Activated CD4-positive, alpha-beta T cell treated with anti-CD3 and anti-CD28 coated beads for 1 hour (primary cell): ENCODE measurements at places on chromosomes 12 and 14.

DNA sequence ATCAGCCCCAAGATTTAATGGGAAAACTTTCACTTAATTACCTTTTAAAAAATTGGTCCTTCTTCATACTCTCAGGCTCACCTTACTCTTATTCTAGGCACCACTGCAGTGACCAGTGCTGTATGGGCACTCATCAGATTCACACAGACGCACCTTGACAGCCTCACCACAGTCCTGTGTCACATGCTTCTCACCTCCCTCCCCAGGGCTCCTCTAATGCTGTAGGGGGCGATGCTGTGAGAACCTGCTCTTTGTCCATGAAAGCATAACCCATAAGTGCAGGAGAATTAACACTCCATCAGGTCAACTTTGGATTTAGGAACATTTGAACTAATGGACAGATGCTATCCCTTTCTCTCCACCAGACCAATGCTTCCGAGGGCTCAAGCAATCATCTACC, 13.9 kb upstream of the PPP4R3A start:
- no peak for DNase-seq

DNA sequence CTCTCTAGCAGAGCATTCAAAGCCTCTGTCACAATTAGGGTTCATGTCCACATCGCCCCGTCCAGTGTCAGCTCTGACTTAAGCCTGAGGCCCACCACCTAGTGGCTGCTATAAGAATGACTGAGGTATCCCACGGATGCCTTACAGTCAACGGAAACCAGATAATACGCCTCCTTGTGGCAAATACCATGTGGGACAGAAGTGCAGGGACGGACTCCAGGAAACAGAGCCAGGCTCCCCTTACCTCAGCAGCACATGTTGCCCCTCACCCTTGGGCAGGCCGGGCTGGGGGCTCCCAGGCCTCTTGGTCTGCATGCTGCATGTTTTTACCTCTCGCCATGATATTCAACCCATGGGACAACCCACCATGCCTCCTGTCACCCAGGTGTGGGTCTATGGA, 86.3 kb downstream of the VWF start:
- DNase-seq, result no peak

GRCh38 chr14:68853749-68854148, 60.9 kb upstream of the ZFP36L1 start:
- DNase-seq, result no peak

DNA sequence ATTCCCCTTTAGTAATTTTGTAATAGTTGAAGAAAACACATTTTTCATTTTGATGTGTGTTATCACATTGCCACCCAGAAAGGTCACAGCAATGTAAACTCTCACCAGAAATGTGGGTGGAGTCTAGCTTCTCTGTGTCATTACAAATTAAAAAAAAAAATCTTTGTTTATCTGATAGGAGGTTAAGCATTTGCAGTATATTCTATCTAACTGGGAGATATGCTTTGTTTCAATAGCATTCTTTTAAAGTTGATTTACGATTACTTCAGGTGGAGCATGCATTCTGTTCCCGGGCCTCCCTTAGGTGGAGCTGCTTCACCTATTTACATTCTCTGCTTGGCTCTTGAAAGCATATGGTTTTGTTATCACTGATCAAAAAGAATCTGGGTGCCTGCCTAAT, 7.8 kb downstream of the ADIPOR2 start:
- DNase-seq, result no peak

- no peak for DNase-seq
Measured at GRCh38 chr12:68450947-68451260, 118.7 kb upstream of the MDM1 start.

DNA sequence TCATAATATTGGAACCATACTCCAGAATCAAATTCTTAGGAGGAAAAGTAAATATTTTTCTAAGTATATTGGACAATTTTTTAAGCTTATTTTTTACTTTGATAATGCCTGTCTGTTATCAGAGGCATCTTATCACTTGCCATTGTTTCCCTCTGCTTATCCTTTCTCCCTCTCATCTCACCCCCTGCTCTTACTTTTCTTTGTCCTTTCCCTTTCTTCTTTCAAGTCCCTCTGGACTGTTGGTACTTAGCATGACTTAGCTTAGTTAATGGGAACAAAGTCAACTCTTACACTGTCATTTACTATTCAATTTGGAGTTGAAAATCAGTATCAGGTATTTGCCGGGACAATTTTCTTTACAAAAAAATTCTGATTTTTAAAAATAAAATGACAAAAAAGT, 45.2 kb downstream of the ABCD2 start:
- no peak for DNase-seq

DNA sequence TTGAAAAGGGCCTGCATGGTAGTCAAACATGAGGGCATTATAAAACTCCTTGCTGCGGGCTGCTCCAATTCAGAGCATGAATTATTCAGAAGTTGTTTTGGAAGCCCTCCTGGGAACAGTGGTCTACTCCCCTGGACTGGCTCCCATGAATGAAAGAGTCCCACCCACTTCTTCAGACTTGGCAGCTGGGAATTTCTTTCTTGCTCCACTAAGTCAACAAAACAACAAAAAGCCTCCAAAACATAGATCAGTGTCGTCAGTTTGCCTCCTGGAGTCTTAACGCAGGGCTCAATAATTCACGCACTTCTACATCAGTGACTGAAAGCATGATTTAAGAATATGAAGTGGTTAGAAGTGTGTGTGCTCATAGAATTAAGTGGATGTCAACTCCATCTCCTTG, 37.9 kb downstream of the AKAP6 start:
- no peak for DNase-seq

- no peak for DNase-seq
Measured at GRCh38 chr12:58341791-58342190, 400.4 kb downstream of the ATP23 start.

GRCh38 chr14:101018561-101019290, 115.2 kb upstream of the RTL1 start:
- no peak for DNase-seq

DNA sequence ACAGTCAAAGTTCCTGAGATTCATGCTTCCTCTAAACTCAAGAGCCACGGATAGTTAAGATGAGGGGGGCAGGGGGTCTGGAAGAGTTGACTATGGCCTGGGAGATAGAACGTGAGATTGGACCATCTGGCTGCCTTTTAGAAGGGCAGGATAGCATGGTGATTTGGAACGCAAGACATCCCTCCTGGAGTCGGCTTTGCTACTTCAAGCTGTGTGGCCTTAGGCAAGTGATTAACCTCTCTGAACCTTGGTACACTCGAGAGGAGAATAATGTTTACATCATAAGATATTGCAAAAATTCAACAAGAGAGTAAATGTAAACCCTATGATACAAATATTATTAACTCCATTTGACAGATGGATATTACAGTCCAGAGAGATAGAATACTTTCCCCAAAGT, 49.7 kb downstream of the RPH3A start:
- no peak for DNase-seq

GRCh38 chr14:92544051-92544720, 30.6 kb downstream of the RIN3 start:
- no peak for DNase-seq

GRCh38 chr12:106000382-106001104, 138.2 kb downstream of the NUAK1 start:
- DNase-seq, result no peak

DNA sequence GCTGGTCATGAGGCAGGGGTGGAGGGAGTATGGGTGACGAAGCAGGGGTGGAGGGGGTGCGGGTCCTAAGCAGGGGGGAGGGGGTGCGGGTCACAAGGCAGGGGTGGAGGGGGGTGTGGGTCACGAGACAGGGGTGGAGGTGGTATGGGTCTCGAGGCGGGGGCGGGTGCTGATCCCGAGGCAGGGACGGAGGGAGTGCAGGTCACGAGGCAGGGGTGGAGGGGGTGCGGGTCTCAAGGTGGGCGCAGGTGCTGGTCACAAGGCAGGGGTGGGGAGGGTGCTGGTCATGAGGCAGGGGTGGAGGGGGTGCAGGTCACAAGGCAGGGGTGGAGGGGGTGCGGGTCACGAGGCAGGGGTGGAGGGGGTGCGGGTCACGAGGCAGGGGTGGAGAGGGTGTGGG, 56.5 kb downstream of the ITPK1 start:
- DNase-seq, result no peak

GRCh38 chr14:44379292-44379977, 127.6 kb downstream of the FSCB start:
- no peak for DNase-seq

GRCh38 chr14:86714575-86714974, 1184.6 kb downstream of the FLRT2 start:
- DNase-seq, result no peak

- DNase-seq, result no peak
Measured at GRCh38 chr12:124217508-124218242, 77.2 kb upstream of the RFLNA start.

- no peak for DNase-seq
Measured at GRCh38 chr14:71452987-71453386, 479.2 kb upstream of the RGS6 start.

- no peak for DNase-seq
Measured at GRCh38 chr12:51070004-51070403, 13.4 kb downstream of the CSRNP2 start.

- DNase-seq, result no peak
Measured at GRCh38 chr14:21039585-21040369, 2.4 kb upstream of the RNASE7 start.
